ENCODE measurements at places on chromosomes 1 and 21. TPM values are rescaled to one million over a fixed set of nuclear protein-coding genes. Genes with fewer than 3 reads are reported as not detected.

RGS13 gene
- not detected for total RNA-seq

UMODL1 gene
- not detected for total RNA-seq

AMY1B gene
- not detected for total RNA-seq

OR10Z1 gene
- not detected for total RNA-seq

TDRD5 gene
- 0.05 TPM for total RNA-seq

TMCO4 gene
- total RNA-seq = 5.9 TPM

UBXN10 gene
- total RNA-seq = not detected

PERM1 gene
- 0.15 TPM for total RNA-seq

KIF14 gene
- 9.0 TPM for total RNA-seq

CHI3L1 gene
- total RNA-seq = not detected

LINGO4 gene
- not detected for total RNA-seq

ADGRL4 gene
- total RNA-seq = not detected

POMGNT1 gene
- total RNA-seq = 39.8 TPM

LPAR3 gene
- 0.37 TPM for total RNA-seq

EEIG2 gene
- total RNA-seq = 6.8 TPM
